Small intestine (tissue), 16 donors: ENCODE measurements at places on chromosomes 7 and 10. TPM values are rescaled to one million over a fixed set of nuclear protein-coding genes. Genes with fewer than 3 reads are reported as not detected.

The MYOZ1 gene
- 0.54 TPM for polyA plus RNA-seq

The ABCA13 gene
- 0.22 TPM for polyA plus RNA-seq

DNA sequence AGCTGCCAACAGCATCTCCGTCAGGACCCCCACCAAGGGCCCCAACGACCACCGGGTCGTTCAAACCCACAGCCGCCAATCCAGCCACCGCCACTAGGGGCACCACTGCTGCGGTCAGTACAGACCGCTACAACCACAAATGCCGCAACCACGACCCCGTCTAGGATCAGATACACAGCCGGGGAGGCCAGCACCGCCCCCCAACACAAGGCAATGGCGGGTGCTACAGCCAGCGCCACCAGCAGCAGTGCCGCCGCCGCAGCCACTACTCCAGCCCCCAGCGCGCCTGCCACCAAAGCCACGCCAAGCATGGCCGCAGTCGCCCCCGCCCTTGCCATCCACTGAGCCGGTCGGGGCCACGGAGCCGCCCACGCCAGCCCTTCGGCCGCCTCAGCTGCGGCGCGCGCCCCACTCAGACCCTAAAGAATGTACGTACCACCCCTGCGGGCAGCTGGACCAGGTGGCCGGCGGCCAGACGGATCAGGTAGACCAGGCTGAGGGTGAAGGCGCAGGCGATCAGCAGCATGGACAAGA is 473 bp downstream of the CYP51A1 start:
- peaks cover 9% of the 10 kb centered on the region for H3K4me1 ChIP-seq
- peak overlapping the region; percentile 95 for H3K27ac ChIP-seq
- DNase-seq = peak; percentile 86
- H3K27me3 ChIP-seq = no peaks in the 10 kb centered on the region
- peak overlapping the region; percentile 86 for H3K4me3 ChIP-seq
- H3K36me3 ChIP-seq = no peaks in the 10 kb centered on the region

GRCh38 chr10:29699621-29700020 is 64.8 kb upstream of the SVIL start:
- H3K36me3 ChIP-seq = no peaks in the 10 kb centered on the region
- no peaks in the 10 kb centered on the region for H3K27me3 ChIP-seq
- H3K4me1 ChIP-seq = no peaks in the 10 kb centered on the region
- no peak overlapping the region for H3K27ac ChIP-seq

- no peak for DNase-seq
- H3K4me1 ChIP-seq = no peaks in the 10 kb centered on the region
- H3K27ac ChIP-seq = no peak overlapping the region
- no peaks in the 10 kb centered on the region for H3K27me3 ChIP-seq
- peaks cover 12% of the 10 kb centered on the region for H3K36me3 ChIP-seq
- H3K4me3 ChIP-seq = no peak overlapping the region
Measured at GRCh38 chr10:50805981-50806622, 66.4 kb downstream of the ASAH2B start.

DNA sequence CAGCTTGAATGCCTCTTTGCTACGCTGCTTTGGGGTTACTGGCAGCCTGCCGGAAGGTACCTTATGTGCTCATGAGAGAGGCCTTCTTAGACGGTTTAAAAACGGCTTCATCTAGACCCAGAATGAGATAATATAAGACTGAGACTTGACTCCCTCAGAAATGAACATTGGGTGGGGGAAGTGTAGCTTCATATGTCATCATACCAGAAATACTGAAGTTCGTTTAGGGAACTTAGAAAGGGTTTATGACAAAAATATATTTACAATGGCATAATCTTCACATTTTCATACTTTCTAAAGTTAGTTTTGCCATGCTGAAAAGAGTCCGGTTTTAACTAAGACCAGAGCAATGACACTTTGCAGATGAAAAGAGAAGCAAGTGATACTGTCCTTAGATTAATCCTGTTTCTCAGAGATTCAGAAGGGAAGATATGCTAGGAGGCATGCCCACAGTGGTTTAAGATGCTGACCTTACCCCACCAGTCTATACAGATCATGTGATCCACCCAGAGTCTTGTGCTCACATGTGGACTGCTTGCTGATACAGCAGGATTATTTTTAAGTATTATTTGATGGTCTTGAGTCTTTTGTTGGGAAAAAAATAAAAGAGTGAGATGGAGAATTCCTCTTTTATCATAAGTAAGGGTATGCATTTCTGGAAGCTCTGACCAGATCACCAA is 40.8 kb upstream of the HGF start:
- H3K4me3 ChIP-seq = no peak overlapping the region
- H3K27me3 ChIP-seq = no peaks in the 10 kb centered on the region
- no peaks in the 10 kb centered on the region for H3K36me3 ChIP-seq
- no peak for DNase-seq

- peaks cover 2% of the 10 kb centered on the region for H3K36me3 ChIP-seq
- no peaks in the 10 kb centered on the region for H3K4me1 ChIP-seq
- no peak for DNase-seq
- H3K4me3 ChIP-seq = no peak overlapping the region
- H3K27ac ChIP-seq = no peak overlapping the region
Measured at GRCh38 chr7:107502154-107502553, 32.3 kb downstream of the GPR22 start.

DNA sequence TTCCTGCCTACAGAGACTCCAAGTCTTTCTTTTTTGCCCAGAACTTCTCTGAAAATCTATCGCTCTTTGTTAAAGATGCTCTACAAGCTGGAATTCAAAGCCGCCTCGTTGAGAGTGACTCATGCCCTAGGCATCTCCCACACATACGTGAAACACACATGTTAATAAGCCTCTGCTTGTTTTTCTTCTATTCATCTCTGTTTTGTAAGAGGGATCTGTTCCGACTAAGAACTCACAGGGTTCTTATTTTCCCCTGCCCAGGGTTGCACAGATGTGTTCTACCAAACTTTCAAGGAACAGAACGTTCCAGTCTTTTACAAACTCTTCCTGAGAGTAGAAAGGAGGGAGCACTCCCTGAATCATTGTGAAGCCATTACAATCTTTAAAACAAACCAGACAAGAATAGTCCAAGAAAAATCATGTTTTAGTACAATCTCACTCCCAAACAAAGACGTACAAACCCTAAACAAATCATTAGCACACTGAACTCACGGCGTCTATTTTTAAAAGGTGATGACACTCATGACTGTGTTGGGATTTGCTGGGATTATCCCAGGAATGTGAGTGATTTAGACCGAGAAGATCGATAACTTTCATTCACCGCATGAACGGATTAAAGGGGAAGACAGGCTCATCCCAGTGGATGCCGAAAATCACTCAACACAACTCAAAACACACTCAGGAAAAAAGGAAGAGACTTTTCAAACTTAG is 55.3 kb upstream of the INPP5A start:
- no peaks in the 10 kb centered on the region for H3K36me3 ChIP-seq
- H3K4me3 ChIP-seq = no peak overlapping the region
- H3K27me3 ChIP-seq = no peaks in the 10 kb centered on the region

DNA sequence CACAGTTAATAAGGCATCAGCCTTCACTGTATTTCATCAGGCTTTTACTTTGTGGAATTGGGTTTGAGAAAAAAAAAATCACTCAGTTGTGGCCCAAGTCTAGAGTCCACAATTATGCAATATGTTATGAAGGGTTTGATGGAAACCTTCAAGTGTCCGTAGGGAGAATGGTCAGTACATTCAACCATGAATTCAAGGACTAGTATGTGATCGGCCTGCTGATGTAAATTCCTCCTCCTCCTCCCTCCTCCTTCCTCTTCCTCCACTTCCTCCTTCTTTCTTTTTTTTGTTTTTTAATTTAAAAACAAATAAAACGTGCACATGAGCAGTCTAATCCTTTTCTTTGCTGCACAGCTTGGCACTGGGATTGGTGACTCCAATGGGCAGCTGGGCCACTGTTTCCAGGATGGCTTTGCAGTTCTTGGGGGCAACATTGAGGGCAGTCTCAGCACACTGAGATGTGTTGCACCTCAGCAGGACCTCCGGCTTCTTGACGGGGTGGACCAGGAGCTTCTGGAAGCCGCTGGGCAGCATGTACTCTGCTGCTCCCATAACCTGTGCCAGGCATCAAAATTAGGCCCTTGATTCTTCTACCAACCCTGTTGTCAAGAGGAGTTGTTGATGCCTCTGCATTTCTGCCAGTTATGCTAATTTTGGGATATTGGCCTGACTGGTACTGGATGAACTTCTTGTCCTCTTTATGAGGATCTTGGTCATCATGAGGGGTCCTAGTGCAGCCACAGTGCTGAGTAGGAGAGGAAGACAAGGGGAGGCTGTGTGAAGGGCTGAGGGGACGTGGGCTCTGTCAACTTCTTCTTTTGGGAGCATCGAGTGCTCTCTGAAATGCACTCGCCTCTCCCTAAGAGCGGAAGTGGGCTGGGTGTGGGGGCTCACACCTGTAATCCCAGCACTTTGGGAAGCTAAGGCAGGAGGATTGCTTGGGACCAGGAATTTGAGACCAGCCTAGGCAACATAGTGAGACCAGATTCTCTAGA is 9.3 kb upstream of the IL2RA start:
- no peak overlapping the region for H3K4me3 ChIP-seq
- H3K27me3 ChIP-seq = no peaks in the 10 kb centered on the region
- H3K36me3 ChIP-seq = no peaks in the 10 kb centered on the region
- no peak overlapping the region for H3K27ac ChIP-seq

DNA sequence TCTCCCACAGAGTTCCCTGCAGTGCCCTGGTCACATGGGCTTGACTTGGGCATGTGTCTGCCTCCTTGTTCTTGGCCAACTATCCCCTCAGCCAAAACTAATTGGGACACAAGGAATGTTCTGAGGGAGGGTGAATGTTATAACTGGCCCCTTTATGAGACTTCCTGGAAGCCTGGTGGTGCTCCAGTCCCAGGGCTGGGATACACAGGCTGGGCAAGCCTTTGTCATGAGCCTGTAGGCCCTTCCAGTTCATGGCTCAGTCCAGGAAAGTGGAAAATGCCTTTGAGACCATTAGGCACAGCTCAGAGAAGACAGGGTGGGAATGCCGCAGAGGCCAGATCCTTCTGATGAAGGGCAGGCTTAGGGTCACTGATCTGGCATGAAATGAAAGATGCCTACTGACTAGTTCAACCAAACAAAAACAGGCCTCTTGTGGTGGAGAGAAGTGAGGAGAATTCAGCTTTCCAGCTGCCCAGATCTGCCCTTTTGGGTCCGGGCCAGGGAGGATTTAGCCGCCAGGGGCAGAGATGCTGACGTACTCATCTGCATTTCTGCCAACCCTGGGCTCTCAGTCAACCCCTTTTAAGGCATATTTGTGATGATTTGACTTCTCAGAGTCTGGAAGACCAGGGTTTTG is 961.5 kb downstream of the KCNMA1 start:
- no peaks in the 10 kb centered on the region for H3K4me1 ChIP-seq
- no peak overlapping the region for H3K27ac ChIP-seq
- H3K36me3 ChIP-seq = no peaks in the 10 kb centered on the region
- no peak overlapping the region for H3K4me3 ChIP-seq
- DNase-seq = no peak

- H3K27me3 ChIP-seq = no peaks in the 10 kb centered on the region
- H3K4me3 ChIP-seq = no peak overlapping the region
- H3K27ac ChIP-seq = no peak overlapping the region
- no peaks in the 10 kb centered on the region for H3K36me3 ChIP-seq
- H3K4me1 ChIP-seq = no peaks in the 10 kb centered on the region
Measured at GRCh38 chr10:77622889-77623291, 14.7 kb downstream of the KCNMA1 start.

DNA sequence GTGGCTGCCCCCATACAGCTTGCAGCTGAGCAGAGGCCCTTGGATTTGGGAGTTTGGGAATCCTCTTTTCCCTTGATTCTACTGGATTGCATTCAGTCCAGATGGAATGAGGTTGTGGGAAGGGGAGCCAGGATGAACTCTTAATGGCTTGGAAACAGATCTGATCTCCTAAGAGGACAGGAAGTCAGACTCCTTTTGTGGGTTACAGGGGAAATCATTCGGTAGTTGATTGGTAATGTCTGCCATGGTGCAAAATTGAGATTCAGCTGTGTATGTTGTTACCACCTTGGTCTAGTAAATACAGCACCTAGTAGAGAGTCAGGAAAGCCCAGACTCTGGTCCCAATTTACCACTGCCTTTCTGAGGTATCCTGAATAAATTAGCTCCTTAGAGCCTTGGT is 144.2 kb upstream of the TNRC18 start:
- H3K27ac ChIP-seq = no peak overlapping the region
- no peak for DNase-seq
- H3K4me1 ChIP-seq = peaks cover 2% of the 10 kb centered on the region
- H3K27me3 ChIP-seq = no peaks in the 10 kb centered on the region
- no peaks in the 10 kb centered on the region for H3K36me3 ChIP-seq

GRCh38 chr7:16463520-16463919 is 2.0 kb downstream of the SOSTDC1 start:
- peak; percentile 9 for DNase-seq
- H3K4me1 ChIP-seq = no peaks in the 10 kb centered on the region
- no peaks in the 10 kb centered on the region for H3K36me3 ChIP-seq
- no peaks in the 10 kb centered on the region for H3K27me3 ChIP-seq
- no peak overlapping the region for H3K27ac ChIP-seq

DNA sequence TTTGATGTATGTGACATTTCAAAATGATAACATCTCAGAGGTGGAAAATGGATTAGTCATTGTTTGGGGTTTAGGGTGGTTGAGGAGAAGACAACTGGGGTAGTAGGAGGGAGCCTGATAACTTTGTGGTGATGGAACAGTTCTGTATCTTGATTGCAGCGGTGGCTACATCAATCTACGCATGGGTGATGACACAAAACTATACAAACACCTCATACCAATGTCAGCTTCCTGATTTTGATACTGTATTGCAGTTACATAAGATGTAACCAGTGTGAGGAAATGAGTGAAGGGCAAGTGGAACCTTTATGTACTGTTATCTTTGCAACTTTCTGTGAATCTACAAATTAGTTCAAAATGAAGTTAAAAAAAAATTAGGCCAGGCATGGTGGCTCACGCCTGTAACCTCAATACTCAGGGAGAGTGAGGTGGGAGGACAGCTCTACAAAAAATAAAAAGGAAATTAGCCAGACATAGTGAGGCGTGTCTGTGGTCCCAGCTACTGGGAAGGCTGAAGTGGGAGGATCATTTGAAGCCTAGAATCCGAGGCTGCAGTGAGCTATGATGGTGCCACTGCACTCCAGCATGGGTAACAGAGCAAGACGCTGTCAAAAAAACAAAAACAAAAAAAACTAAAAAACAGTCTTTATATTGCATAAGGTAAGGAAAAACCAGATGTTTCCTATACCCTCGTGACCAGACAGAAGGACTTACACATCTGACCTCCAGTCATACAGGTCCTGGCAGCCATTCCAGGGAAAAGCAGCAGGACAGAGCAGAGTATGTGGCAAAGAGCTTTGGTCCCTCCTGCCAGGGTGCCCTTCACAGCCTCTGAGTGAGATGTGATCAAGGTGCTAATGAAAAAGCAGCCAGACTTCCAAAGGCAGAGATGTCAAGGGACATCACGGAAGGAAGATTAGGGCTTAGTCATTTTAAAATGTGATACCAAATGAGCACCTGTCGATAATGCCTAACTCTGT is 50.8 kb downstream of the CYTH3 start:
- no peak overlapping the region for H3K27ac ChIP-seq
- H3K4me3 ChIP-seq = no peak overlapping the region
- H3K36me3 ChIP-seq = no peaks in the 10 kb centered on the region

DNA sequence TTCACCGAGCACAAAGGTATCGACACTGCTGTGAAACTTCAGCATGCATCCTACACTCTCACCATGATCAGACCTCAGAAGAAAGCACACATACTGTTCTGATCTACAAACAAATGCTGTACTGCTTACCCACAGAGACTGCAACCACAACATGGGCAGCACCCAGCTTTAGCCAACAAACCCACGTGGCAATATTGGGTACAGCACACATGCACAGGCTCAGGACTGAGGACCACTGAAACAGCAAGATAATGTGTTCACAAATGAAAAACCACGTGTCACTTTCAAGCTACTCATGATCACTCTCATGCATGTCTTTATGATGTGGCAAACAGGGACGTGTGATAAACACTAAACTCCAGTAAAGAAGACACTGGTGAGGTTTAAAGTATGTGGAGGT is 119.3 kb upstream of the PTN start:
- no peaks in the 10 kb centered on the region for H3K4me1 ChIP-seq
- no peak overlapping the region for H3K4me3 ChIP-seq
- no peaks in the 10 kb centered on the region for H3K36me3 ChIP-seq
